HT1080 (cell line): ENCODE measurements at places on chromosomes 7 and 10.

GRCh38 chr7:44098092-44099068 is 5.8 kb upstream of the AEBP1 start:
- no peak for DNase-seq

- no peak for DNase-seq
These were observed 67.4 kb downstream of the TYW1B start for GRCh38 chr7:72760602-72761001.

DNA sequence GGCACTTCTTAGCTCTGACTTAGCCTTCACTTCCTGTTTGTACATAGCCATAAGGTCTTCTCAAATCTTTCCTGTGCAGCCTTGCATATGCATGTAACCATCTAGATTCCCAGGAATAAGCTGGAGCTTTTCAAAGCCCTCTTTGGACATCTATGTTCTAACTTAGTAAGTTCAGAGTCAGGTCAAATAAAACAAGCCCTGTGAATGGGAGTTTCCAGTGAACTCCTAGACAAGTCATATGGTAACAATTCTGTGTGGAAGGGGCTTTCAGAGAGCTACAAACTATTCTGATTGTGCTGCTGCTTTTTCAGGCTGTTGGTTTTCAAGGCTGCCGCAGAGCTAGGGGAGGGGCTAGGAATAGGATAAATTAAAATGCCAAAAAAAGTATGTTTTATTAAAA is 208.4 kb upstream of the AKR1E2 start:
- no peak for DNase-seq

DNA sequence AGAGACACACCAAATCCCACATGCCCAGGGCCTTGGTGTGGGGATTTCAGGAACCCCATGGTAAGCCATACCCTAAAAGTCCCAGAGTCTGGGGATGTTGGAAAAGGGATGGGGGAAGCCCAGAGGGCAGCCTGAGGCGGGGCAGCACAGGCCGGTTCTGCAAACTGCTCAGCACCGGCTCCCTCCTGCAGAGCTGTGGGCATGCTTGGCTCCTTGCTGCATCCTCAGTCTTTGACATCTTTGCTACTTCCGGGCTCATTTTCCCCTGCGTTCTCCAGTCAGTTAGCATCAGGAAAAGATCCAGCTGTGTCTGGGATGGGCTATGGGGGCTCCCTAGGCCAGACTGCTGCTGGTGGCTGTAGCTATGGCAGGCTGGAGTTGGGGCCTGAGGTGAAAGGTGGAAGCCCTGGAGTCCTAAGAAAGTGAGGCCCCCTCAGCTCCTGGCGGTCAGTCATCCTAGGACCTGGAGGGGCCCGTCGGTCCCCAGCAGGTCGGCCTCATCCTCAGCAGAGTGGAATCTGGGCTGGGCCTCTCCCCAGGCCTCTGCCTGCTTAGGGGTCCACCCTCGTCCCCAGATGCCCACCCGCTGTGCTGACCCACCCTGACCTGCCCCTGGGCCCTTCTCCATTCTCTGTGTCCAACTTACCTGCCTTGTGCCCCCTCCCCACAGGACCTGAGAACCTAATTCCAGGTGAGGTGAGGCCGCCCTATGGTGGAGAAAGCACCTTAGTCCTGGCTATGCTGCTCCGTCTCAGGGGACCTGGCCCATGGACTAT is 9.3 kb downstream of the TBATA start:
- no peak for DNase-seq

- DNase-seq = no peak
These were observed 499.5 kb upstream of the GALNT17 start for GRCh38 chr7:70632400-70632799.

- no peak for DNase-seq
These were observed 54.3 kb downstream of the SLK start for GRCh38 chr10:104021246-104021645.

- DNase-seq = peak; percentile 90
These were observed 595 bp upstream of the SUN1 start for GRCh38 chr7:831596-832166.

- peak; percentile 67 for DNase-seq
These were observed 19.1 kb upstream of the LEP start for GRCh38 chr7:128221929-128222403.

DNA sequence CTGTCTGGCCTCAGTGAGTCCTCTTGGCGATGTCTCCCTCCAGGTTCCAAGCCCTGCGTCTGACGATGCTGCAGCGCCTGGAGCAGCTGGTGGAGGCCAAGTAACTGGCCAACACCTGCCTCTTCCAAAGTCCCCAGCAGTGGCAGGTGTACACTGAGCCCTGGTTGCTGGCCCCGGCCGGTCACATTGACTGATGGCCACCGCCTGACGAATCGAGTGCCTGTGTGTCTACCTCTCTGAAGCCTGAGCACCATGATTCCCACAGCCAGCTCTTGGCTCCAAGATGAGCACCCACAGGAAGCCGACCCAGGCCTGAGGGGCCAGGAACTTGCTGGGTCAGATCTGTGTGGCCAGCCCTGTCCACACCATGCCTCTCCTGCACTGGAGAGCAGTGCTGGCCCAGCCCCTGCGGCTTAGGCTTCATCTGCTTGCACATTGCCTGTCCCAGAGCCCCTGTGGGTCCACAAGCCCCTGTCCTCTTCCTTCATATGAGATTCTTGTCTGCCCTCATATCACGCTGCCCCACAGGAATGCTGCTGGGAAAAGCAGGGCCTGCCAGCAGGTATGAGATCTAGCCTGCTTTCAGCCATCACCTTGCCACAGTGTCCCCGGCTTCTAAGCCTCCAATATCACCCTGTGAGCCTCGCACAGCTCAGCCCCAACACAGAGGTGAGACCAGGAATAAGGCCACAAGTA is 7.3 kb upstream of the ZNF22 start:
- DNase-seq = no peak

DNA sequence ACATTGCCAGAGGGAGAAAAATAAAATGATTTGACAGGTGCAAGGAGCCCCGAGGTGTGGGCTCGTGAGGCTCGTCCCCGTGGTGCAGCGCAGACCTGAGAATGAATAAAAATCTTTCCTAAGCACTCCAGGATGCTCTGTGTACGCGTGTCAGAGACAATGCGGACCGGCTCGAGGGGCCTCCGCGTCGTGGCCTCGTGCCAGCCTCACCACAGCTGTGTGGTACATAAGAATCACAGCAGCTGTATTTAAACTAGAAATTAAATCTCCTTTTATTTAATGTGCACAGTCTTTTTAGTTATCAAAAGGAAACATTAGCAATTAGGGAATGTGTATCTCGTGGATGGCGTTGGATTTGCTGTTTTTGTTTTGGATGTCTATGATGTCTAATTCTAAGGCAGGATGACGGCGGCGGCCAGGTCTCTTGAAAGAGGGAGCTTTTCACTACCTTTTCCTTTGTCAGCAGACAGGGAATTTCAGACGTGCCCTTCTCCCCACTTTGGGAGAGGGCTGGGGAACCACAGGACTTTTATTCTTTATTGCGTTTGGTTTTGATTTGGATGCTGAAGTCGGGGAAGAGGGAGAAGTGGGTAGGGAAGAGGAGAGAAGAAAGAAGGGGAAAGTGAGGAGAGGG is 365.3 kb upstream of the SHH start:
- no peak for DNase-seq

- no peak for DNase-seq
These were observed 116.4 kb downstream of the TCERG1L start for GRCh38 chr10:131195116-131195515.

- no peak for DNase-seq
These were observed 33.9 kb downstream of the TSPAN14 start for GRCh38 chr10:80487791-80488538.

DNA sequence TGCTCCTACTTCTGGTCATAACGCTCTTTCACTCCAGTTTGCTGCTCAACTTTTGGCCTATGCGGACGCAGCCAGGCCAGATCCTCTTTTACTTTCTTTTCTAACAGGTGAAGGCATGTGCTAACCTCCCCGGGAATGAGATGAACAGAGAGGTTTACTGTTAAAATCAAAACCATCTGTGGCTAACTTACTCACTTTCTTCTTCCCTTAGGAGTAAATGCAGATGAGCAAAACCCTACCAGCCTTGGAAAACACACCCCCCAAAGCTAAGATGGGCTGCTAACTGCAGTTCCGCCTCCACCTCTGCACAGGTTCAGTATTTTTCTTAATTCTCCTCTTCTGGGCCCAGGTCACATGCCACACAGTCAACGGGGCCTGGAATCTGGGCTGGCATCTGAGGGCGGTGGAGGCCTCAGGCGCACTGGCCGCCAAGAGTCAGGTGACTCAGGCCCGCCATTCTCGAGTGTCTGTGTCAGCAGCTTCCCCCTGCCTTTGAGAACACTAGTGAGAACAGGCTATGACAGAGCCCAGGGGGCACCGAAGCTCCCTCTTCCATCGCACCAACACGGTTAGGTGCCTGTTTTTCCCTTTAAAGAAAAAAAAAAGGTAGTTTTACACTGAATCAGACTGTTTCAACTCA is 11.1 kb downstream of the FAM53B start:
- no peak for DNase-seq

DNA sequence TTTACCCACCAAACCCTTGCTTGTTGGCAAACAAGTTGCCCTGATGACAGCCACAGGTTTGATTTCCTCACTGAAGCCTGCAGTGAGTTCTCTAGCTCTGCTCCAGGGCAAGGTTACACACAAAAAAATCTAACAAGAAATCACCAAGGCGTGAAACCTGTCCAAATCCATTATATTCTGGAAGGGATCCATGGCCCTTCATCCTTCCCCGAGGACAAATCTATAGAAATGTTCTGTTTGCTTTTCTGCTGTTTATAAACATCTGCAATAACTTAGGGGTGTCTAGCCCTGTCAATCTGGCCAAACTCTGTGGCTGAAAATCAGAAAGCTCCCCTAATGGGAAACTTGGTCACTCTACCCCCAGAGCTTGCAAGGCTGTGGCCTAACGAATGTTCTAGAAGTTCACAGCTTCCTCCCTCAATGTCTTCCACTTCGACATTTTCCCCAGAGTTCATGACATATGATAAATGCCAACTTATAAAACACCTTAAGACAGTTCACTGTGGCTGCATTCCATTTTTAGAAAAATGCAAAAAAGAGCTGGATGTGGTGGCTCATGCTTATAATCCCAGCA is 164.5 kb downstream of the PRPF18 start:
- DNase-seq = no peak

DNA sequence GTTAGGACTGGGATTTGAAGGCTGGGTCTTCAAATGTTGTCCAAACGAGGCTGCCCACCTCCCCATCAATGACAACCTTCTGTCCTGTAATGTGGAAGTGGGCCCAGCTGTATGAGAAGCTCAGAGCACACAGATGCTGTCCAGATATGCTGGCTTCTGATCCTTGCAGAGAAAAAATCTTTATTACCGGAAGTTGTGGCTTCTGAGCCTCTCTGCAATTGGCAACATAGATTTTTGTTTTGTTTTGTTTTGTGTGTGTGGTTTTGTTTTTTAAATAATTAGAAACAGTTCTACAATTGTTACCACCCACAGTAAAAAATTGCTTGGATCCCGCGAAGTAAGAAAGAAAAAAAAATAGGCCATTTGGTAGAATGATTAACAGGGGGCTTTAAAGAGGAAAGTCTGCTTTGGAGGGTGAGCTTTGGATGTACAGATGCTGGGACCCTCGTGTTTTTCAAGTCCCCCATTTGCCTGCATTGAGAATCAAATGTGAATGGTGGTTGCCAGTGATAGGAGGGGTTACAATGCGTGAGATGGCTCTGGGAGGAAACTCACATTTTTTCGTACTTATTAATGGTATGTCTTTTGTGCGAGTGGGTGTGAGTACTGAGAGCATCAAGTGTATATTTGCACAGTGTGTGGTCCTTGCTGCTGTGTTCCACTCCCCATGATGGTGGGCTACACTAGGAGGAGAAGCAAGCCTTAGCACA is 153.2 kb downstream of the TCF7L2 start:
- DNase-seq = no peak

- DNase-seq = peak; percentile 78
These were observed 51.2 kb downstream of the INSYN2A start for GRCh38 chr10:127145173-127145572.

GRCh38 chr10:97274828-97275227 is 17.6 kb downstream of the ARHGAP19 start:
- no peak for DNase-seq

- no peak for DNase-seq
These were observed 109.4 kb upstream of the ACBD5 start for GRCh38 chr10:27349987-27350386.

- DNase-seq = no peak
These were observed 535.9 kb upstream of the POT1 start for GRCh38 chr7:125465527-125465926.

- DNase-seq = no peak
These were observed 355.3 kb upstream of the NPVF start for GRCh38 chr7:25583621-25584020.

DNA sequence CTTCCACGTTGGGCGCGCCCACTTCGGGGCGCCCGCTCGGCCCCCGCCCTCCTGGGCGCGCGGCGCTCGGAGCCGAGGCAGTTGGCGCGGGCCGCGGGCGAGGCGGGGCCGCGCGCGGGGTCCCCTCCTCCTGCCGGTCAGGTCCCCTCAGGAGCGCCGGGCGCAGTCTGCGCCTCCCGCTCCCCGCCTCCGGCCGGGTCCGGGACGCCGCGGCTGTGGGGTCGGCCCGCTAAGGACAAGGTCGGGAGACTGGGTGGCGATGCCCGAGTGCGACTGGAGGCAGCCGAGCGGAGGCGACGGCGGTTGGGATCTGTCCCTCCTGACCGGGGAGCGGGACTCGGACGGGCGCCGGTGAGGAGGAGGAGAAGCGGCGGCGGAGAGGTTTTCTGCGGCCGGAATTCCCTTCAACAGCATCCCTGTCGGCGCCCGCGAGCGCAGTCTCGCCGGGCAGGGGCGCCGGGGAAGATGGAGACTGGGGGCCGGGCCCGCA is at the start of gene ATRNL1:
Gene ATRNL1, plus strand, starts transcription at position 80 of the 490 bp plus-strand sequence. Its CDS starts 386 bp downstream, at position 466.
- peak; percentile 4 for DNase-seq

- DNase-seq = no peak
These were observed 8.6 kb downstream of the LIPA start for GRCh38 chr10:89242840-89243568.

DNA sequence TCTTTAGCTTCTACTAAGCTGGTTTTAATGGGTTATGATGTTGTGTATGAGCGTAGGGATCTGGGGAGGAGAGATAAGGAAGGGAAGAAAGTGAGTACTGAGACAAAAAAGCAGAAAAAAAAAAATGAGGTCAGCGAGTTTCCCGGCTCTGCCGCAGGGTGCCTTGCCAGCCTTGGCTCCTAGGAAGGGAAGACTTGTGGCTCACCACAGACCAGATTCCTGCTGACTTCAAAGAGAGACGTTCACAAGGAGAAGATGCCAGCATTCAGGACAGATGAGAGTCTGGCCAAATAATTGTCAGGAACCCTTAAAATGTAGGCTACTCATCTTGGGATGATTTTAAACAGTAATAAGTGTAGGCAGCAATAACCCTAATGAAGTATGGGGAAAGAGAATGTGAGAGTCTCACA is 11.4 kb upstream of the FAS start:
- DNase-seq = peak; percentile 90

- DNase-seq = no peak
These were observed 83.3 kb downstream of the CUL2 start for GRCh38 chr10:35006836-35007235.
